ENCODE measurements at places on chromosomes 2 and 18. TPM values are rescaled to one million over a fixed set of nuclear protein-coding genes. Genes with fewer than 3 reads are reported as not detected.

GRCh38 chr18:48932822-48933510 is 17.8 kb downstream of the SMAD7 start:
- no peak for DNase-seq

DNA sequence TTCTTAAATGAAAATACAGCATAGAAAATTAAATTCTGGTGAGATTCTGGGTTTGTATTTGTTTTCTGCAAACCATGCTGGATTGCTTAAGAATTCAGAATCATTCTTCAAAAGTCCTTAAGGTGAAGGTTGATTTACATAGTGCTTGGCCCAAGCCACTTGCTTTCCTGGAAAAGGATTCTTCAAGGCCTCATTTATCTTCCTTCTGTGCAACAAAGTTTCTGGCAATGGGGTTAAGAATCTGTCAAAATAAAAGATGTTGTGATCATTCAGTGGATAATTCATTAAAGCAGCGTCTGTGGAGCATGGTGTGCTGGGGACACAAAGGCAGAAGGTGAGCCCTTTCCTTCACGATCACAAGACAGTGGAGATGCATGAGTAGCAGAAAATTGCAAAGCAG is 351.9 kb downstream of the GALR1 start:
- DNase-seq, result no peak

DNA sequence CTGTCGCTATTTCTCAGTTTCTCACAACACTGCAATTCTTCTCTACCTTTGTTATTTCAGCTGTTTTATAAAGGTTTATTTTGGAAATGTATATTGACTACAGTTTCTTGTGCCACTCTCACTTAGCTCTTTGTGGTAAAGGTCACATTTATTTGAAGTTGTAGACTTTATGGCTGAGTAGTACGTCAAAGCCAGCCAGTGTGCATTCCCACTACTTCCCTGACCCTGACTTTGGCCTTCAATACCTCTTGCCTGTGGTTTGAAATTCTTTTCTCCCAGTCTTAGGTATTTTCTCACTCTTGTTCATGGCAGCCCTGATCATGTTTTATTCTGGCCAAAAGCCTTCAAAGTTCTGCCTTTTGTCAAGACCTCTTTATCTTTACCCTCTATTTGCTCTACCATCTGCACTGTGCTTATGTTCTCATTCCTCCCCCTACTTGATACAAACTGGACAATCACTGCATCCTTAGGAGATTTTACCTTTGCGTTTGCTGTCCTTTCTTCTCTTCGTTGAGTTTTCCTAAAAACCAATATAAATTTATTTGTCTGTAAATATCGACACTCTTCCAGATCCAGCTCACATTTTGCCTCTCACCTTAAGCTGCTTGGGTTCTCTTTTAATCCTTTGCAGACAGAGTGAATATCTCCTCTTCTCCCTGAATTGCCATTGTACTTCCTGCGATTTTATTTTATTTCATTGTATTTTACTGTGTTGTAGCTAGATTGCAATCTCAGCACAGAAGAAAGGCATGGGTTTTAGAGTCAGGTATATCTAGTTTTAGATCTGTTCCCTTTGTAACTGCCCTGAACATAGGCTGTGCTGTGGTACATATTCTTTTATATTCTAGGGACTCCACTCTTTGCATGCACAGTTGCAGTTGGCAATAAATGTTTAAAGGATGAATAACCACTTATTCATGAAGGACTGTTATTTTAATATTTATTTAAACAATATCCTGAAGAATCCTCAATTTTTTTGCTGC is 31.2 kb downstream of the GULP1 start:
- DNase-seq, result no peak

DNA sequence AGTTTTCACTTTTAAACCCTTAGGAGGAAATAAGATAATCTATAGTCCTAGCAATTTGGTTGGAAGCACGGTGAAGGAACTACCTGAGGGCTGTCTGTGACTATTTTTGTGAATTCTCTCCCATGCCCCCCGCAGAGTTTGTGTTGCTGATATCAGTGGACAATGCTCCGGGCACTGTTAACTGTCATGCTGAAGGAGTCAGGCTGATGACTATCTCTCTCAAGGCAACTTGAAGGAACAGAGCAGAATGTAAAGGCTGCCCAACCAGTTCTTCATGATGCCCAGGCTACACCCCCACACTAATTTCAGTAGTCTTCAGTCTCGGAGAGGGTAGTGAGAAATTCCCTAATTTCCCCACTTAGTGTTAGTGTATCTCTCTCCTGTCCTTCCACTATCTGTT is 21.6 kb upstream of the RAB6C start:
- DNase-seq, result no peak

DNA sequence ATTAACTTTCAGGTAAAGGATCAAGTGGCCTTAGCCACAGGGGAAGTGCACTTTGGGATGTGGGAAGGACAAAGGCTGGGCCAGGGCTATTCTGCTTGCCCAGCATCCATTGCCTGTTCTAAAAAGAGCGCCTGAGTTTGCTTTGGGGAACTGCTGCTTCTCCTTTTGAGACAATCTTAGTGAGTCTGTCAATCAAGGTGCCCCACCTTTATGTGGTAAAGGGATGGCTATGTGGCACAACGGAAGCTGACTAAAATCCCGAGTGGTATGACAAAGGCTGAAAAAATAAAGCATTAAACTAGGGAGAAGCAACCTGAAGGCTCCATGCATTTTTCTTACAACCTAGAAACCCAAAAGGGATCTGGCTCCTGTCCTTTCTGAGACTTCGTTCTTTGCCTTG is 540.5 kb downstream of the SLC4A3 start:
- no peak for DNase-seq

GRCh38 chr2:9703701-9704221 is 73.0 kb upstream of the YWHAQ start:
- DNase-seq, result peak; percentile 79

DNA sequence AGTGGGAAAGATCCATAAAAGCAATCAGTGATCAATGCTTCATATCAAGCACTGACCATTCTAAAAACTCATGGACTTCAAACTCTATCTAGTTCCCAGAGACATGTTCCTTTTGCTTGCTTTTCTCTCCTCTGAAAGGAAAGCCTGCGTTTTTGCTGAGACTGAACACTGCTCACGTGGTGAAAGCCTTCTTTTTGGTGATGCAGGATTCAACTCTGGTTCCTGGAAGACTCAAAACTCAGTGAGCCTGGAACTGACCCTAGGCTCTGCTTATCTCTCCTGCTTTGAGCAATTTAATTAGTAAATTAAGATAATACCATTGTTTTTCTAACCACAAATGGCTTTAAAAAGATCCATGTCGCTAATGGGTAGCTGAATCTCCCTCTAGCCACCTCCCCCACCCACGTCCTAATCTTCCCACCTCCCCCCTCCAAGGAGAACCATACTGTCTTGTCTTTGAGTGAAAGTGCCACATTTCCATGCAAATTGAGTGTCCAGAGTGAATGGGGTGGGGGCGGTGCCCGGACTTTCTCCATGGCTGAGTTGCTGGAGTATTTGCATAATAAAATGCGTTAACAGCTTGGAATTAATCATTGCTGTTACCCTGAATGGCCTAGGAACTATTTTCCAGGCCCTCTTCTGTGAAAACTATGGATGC is 130.5 kb downstream of the BCL11A start:
- DNase-seq, result no peak

DNA sequence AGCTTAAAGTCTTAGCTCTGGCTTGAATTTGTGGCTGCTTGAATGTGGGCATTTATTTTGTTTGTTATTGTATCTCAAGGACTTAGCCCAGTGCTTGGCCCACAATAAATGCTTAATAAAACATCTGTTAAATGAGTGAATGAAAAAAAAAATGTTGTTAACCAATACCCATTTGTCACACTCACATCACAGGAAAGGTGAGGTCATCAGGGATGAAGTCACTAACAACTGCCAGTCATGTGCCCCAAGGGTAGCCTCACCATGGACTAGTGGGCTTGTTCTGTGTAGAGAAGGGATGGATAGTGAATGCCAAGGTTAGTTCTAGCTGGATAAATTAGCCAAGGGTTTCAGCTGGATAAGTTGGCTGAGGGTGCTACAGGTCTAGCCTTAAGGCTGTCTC is 3.0 kb downstream of the NRBP1 start:
- DNase-seq, result no peak

- DNase-seq, result no peak
Measured at GRCh38 chr18:59275406-59275949, 2.2 kb upstream of the RAX start.

UGT1A5 gene
- 1.0 TPM for total RNA-seq

RTP5 gene
- not detected for total RNA-seq

CD8A gene
- total RNA-seq, result 4.7 TPM

PFN4 gene
- not detected for total RNA-seq

TXNDC2 gene
- not detected for total RNA-seq

FHOD3 gene
- total RNA-seq, result 4.2 TPM

SPHKAP gene
- not detected for total RNA-seq

KCNJ3 gene
- not detected for total RNA-seq

GKN1 gene
- total RNA-seq, result not detected

SCN7A gene
- total RNA-seq, result 65.0 TPM

ARMC9 gene
- total RNA-seq, result 63.5 TPM
